ENCODE measurements at places on chromosomes 6 and 20.

DNA sequence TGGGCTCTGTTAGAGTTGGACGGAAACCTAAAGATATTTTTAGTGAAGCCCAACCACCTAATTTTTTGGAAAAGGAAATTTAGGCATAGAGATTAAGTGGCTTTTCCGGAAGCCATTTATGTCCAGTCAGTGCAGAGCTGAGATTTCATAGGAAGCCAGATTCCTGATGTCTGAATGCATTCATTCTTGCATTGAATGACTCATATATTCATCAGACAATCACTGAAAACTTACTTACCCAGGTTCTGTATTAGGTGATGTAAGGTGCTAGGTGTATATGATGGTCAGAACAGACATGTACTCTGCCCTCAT lies 4.1 kb downstream of the SH3BGRL2 start:
- DNase-seq: no peak

GRCh38 chr20:61535536-61535935 lies 283.5 kb downstream of the CDH4 start:
- DNase-seq: no peak

DNA sequence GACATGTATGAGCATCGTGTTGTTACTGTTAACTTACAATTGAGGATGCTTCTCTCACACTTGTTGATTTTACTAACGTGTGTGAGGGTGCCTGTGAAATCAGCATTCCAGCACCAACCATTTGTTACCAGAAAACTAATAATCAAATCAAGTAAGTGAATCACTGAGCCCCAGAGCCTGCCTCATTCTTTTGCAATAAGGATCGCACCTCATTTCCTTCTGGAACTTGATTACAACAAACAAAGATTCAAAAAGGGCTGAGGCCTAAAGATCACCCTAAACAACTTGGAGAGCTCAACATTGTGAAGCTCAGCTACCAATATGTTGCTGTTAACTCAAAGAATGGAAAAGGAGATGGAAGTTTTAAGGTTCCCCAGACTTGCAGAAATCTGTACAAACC lies 274.7 kb downstream of the TFAP2A start:
- no peak for DNase-seq

GRCh38 chr6:45423111-45423823 lies 45.5 kb upstream of the SUPT3H start:
- DNase-seq: no peak

- no peak for DNase-seq
These were observed 137.9 kb downstream of the MAFB start for GRCh38 chr20:40551125-40551530.

DNA sequence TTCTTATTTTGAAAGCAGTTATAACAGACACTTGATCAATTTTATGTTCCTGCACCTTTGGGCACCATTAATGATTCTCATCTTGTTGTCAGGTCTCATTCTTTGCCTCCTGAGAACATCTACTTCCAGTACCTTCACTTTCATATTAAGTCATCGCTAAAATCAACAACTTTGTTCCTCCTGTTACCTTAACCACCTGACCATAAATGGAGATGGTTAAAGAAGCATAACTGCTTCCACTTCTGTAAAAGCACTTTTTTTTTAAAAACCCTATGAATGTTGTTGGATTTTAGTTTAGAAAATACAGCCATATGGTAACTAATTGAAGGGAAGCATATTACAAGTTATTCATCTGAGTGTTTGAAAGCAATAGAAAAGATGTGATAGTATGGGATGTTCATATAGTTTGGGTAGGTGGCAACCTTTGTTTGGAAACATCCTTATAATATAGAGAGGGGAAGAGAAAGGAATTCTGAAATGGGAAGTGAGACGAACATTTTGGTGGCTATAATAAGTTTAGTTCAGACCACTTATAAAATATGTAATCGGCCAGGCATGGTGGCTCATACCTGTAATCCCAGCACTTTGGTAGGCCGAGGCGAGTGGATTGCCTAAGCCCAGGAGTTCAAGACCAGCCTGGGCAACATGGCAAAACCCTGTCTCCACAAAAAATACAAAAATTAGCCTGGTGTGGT lies 53.9 kb downstream of the AFG1L start:
- DNase-seq: no peak

DNA sequence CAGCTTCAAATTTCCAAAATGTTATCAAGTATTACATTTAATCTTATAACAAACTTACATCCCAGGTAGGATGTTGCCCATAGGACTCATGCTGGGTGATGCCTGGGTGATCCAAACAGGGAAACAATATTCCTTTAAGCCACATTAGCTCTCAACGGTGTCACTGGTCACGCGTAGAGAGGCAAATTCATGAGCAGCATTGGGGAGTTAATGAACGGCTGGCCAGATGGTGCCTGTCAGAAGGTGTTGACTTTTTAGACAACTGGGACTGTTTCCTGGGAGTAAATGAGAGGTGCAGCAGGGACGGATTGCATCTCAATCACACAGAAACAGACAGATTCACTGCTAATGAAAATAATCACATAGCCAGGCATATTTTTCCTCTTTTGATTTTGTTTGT lies 83.3 kb upstream of the ID4 start:
- DNase-seq: no peak

GRCh38 chr6:87916446-87916845 lies 131.2 kb upstream of the SPACA1 start:
- no peak for DNase-seq

DNA sequence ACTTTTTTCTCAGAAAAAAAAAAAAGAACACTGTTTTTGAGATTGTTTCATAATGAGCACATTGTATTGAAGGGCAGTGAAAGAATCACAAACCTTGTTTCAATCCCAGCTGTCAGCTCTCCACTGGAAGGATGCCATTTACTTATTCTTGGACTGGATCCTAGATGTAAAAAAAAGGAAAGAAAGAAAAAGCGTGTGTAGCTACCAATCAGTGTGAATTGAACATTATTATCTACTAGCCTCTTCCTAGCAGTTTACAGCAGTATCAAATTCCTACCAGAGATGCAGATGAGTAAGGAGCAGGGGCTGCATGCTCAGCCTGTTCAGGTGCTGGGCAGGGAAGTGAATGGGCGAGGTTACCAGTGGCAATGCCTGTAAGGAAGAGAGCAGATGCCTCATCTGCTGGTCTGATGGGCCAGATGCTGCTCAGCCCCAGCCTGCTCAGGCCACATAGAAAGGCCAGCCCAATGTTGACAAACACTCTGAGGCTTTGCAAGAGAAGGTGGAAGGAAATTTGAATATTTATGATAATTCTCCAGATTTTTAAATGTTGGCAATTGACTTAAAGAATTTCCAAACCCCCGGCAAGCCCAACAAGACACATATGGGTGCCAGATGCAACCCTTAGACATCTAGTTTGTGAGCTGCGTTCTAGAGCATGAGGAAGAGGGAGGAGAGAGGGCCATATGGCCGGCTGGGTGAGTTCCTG lies 189.5 kb downstream of the IBTK start:
- DNase-seq: no peak

DNA sequence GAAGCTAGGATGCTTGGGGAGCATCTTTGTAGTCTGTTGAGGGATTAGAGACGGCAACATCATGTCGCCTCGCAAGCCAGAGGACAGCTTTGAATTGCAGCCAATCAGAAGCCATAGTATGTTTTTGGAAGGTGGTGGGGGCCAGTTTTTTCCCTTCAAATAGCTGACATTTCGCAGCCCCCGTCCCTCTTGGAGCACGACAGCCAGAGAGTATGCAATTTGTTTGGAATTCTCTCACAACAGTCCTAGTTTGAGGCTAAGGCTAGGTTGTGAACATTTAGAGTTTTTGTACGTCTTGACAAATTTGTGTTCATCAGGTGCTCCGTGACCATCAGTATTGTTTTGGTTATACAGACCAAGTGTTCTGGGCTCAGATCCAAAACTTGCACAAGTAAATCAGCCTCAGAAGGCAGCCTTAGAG lies 83.3 kb downstream of the PLCB1 start:
- DNase-seq: no peak

- DNase-seq: no peak
These were observed 173.8 kb upstream of the RAB32 start for GRCh38 chr6:146369866-146370265.

- DNase-seq: no peak
These were observed 9.4 kb upstream of the HLA-DQA1 start for GRCh38 chr6:32627831-32628230.

- DNase-seq: no peak
These were observed 67.4 kb upstream of the DSP start for GRCh38 chr6:7473805-7474719.

DNA sequence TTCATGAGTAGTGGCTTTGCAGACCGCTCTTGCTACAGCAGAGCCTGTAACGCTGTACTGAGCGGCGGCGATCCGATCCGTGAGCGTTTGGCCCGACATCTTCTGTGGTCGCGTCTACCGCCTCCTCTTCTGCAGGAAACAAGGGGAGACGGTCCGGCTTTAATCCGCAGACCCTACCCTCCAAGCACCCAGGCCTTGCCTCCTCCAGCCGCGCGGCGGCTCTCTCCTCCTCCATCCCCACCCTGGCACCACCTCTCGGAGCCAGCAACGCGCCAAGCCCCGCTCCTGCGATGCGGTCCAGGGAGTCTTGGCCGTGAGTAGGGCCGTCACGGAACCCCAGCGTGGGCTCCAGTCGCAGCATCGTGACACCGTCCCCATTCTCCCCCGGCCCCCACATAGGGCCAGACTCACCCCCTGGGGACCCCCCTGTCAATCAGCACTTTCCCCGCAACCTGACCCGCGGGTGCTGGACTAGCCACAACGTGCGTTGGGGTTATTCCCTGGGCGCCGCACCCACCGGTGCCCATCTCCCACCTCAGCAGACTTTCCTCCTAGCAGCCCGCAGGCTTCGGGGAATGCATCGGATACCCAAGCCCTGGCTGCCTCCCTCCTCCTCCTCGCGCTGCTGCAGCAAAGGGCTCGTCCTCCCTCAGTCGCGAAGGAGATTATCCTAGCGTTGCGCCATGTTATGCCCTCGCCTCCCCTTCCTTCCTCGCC lies 914 bp downstream of the SNAP91 start:
- no peak for DNase-seq

DNA sequence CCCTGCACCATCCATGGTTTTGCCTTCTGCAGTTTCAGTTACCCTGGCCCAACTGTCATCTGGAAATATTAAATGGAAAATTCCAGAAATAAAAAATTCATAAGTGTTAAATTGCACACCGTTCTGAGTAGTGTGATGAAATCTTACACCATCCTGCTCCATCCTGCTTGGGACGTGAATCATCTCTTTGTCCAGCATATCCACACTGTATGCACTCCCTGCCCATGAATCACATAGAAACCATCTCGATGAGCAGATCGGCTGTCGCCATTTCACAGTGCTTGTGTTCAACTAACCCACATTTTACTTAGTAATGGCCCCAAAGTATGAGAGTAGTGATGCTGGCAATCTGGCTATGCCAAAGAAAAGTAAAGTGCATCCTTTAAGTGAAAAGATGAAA lies 105.9 kb upstream of the ID4 start:
- no peak for DNase-seq

DNA sequence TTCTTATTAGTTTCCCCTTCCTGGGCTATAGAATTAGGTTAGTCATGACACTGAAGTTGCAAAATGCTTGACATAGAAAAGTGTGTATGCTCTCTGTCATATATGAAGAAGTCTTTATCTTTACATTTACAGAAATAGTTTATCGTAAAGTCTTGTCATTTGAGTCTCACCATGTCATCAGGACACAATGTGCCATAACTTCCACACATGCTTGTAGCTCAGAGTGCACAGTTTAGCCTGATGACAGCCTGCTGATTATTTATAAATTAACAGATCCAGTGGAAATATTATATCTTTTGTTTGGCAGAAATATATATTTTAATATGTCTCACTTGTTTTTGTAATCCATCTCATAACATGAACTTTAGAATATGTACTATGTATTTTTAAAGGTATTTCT lies 286.9 kb upstream of the QKI start:
- DNase-seq: no peak

DNA sequence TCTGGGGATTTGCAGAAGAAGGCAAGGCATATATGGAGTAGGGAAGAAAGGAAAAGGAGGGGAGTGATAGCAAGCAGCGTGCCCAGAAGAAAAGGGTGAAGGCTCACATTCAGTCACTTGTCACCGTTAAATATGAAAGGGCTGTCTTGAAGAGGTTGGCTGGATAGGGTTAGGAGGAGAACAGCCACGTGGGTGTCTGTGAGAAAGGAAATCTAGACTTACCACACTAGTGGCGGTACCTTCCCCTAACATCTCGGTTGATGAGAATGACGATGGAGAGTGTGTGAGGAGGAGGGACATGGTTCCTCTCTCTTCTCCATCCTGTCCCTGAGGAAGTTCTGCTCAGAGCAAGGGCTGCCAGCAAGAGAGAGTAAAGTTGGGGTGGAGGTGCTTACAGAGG lies 74.3 kb upstream of the CCN6 start:
- no peak for DNase-seq

GRCh38 chr6:170176136-170176897 lies 114.6 kb downstream of the DLL1 start:
- no peak for DNase-seq

- no peak for DNase-seq
These were observed 173.5 kb upstream of the RUNX2 start for GRCh38 chr6:45154679-45155078.

GRCh38 chr20:14972256-14972655 lies 634.8 kb upstream of the FLRT3 start:
- no peak for DNase-seq

GRCh38 chr6:143744551-143745165 lies 66.9 kb downstream of the PHACTR2 start:
- no peak for DNase-seq

- no peak for DNase-seq
These were observed 42.0 kb upstream of the ESR1 start for GRCh38 chr6:151765444-151765886.

DNA sequence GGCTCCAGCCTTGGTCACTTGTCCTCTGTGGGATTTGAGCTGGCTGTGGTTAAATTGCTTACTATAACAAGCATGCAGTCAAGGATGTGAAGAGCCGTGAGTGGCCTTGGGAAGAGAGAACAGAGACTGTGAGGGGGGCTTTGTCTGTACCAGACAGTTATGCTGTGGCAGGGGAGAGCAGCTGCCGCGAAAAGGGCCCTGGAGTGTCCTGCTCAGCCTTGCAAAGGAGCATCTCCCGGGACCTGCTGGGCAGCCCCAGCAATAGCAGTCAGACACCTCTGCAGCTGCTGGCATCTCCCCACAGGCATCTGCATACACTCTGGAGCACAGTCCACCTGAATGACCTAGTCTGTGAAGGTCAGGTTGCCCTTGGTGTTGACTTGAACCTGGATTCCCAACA lies 6.3 kb downstream of the EBF4 start:
- DNase-seq: no peak

GRCh38 chr6:131657630-131658111 lies 20.6 kb downstream of the ENPP3 start:
- DNase-seq: no peak

DNA sequence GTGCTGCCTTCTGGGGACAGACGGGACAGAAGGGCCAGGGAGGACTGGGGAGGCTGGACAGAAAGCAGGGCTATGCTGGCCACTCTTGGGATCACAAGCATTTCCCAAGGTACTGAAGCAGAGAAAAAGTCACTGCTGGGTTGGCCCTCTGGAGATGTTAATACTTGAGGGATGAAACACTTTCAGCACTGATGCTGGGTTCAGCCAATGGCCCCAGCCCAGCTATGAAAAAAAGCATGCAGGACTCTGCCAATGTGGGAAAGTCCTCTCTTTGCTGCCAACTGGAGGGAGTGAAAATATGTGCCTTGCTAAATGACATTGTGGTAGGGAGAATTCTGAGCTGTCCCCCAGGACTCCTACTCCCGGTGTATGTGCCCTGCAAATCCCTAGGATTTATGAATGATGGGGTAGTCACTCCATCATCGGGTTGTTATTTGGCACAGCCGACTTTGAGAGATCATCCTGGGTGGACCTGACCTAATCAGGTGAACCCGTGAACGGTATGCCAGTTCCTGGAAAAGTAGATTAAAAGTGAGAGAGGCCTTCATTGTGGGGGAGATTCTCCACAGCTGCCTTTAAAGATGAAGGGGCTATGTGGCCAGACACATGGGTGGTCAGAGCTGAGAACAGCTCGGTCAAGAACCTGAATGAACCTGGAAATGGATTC lies 119.9 kb upstream of the TRAF3IP2 start:
- no peak for DNase-seq
